Mucosa of descending colon (tissue), 3 donors: ENCODE measurements at places on chromosomes 1 and 21.

DNA sequence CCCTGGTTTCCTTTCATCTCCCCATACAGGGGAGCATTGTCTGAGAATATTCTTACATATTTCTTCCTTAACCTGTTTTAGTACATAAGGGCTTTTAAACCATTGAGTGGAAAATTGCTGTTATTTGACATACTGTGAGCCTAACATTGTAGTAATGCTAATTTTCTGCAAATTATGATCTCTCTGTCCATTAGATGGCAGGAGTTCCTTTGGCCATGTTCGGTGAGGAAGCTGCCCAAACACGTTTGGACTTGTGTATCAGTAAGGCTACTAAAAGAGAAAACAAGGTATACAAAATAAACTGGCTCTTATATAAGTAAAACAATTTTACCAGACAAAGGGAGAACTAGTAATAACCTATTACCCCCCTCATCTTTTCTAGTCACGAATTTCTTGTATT is 29.2 kb downstream of the CDC7 start:
- DNase-seq = no peak

DNA sequence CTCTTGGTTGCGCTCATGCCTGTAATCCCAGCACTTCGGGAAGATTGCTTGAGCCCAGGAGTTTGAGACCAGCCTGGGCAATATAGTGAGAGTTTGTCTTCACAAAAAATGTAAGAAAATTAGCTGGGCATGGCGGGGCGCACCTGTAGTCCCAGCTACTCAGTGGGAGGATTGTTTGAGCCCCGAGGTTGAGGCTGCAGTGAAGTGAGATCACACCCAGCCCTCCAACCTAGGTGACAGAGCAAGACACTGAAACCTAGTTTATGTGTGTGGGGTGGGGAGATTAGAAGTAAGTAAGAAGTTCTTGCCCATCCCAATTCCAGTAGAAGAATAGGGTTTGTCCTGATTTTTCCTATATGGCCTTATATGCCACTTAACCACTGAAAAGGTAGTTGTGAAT is 2.0 kb downstream of the RPL5 start:
- DNase-seq = no peak

DNA sequence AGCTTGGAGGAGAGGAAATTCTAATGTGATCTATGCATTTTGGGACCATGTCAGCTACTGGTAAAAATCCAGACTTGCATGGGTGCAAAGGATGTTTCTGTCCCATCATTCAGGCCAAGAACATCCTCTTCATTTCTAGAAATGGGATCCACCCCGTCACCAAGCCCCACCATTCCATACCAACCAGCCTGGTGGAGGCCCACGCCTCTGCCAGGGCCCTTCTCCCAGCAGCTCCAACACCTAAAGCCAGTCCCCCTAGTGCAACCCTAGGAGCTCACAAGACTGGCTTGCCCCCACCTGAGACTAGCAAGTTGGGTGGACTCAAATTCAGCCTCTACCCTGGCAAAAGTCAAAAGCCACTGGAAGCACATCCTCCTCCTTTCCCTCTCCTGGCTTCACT is 1.9 kb downstream of the ARHGEF11 start:
- no peak for DNase-seq

GRCh38 chr21:25938658-25939395 is 204.1 kb downstream of the GABPA start:
- no peak for DNase-seq
